ENCODE measurements at places on chromosomes 11 and 22.

DNA sequence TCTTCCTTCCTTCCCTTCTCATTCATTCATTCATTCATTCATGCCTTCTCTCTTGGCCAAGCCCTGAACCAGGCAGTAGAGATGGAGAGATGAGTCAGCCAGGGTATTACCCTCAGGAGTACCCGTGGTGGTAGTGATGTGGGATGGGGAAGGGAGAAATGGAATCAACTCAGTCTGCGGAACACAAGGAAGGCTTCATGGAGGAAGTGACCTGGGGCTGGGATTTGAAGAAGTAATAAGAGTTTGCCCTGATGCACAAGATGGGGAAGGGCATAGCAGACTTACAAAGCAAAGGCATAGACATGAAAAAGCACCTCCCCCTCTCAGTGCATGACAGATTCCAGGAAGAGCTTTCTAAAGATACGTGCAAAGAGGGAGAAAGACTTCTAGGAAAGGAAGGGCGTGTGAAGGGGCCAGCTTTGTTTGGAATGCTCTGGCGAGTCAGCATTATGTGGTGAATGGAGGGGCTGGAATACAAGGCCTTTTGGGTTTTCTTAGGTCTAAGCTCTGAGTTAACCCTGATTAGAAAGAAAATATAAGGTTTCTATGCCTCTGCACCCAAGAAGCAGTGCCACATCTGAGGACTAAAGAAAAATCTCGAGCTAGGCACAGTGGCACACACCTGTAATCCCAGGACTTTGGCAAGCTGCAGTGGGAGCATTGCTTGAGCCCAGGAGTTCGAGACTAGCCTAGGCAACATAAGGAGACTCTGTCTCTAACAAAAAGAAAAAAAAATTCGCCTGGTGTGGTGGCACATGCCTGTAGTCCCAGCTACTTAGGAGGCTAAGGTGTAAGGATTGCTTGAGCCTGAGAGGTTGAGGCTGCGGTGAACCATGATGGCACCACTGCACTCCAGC lies 36.4 kb upstream of the ACER3 start:
- no peak for DNase-seq

- peak; percentile 71 for DNase-seq
Observed at GRCh38 chr11:1832211-1832919, 2.4 kb upstream of the SYT8 start.

GRCh38 chr22:43497956-43498855 lies 86.4 kb downstream of the MPPED1 start:
- DNase-seq = no peak

DNA sequence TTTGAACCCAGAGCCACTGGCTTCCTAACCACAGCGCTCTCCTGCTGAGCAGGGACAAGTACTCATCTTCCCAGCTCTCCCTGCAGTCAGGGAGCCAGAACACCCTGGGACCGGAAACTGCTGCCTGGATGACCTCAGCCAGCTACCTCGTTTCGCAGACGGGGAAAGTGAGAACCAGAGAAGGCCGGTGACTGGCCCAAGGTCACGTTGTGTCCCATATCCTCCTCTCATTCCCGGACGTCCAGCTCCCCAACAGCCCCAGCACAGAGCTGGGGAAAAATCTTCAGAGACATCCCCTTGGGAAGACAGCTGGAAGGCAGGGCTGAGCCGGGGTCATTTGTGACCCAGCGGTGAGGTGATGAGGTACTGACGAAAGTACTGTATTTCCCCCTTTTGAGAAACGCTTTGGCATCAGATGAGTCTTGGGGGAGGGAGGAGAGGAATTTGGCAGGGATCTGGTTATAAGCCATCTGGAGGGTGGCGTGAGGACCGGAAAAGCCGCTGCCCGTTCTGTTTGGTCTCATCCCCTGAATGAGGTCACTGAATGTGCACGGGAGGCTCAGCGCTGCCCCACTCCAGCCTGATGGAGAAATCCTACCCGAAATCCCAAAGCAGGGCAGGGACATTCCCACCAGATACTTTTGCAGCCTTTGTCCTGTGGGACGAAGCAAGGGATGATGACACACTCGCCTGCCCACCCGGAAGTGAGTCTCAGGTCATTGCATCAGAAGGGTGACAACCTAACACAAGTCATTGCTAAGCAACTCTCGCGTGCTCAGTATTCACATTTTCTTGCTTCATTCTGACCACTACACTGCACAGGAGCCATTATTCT lies 41.1 kb downstream of the LIF start:
- peak; percentile 88 for DNase-seq

GRCh38 chr22:37043209-37043827 lies 8.2 kb upstream of the KCTD17 start:
- no peak for DNase-seq

DNA sequence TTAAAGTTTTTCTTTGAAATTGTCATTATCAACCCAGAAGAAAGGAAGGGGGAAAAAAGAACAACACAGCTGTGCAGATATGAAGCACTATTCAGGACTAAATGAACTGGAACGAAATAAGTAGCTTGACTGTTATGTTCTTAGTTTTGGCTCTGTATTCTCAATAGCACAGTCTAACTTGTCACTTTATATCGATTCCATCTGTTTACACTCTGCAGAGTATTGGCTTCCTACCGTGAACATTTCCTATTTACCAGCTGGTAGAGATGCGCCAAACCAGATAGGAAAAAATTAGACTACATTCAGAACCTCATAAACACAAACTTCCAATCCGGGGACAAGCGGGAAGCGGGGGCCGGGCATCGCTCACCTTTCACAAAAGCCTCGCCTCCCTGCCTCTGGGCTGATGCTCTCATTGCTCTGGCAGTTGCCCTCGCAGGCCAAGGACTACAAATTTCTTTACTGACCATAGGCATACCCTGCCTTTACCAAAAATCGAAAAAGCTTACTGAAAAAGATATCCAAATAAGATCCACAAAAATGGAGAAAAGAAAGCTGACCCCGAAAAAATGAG lies 66.2 kb downstream of the EFCAB6 start:
- no peak for DNase-seq

DNA sequence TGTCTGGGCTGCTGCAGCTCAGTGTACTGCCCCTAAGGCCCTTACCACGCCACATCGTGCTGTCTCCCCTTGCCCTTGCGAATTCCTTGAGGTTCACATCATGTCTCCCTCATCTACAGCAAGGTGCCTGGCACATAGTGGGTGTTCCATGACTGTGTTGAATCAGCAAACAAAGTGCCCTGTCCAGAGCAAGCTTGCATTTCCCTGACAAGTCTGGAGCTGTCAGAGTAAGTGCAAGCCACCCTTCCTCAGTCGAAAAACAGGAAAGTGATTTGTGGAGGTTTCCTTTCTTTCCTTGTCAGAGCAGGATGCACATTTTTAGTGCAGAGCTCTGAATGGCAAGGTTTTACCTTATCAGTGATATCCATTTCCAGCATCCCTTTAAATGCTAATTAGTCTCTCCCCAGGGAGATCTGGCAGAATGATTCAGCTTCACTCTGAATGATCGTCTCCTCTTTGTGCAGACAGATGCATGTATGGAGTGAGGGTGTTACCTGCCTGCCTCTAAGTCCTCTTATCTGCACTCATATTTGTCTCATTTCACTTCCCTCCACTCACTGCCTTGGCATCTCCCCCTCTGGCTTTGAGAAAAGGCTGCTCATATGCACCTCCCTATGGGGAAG lies 331.2 kb downstream of the TMEM135 start:
- DNase-seq = no peak

- no peak for DNase-seq
Observed at GRCh38 chr11:71420455-71421241, 27.5 kb downstream of the DHCR7 start.

GRCh38 chr11:134689886-134690285 lies 277.8 kb upstream of the B3GAT1 start:
- no peak for DNase-seq

DNA sequence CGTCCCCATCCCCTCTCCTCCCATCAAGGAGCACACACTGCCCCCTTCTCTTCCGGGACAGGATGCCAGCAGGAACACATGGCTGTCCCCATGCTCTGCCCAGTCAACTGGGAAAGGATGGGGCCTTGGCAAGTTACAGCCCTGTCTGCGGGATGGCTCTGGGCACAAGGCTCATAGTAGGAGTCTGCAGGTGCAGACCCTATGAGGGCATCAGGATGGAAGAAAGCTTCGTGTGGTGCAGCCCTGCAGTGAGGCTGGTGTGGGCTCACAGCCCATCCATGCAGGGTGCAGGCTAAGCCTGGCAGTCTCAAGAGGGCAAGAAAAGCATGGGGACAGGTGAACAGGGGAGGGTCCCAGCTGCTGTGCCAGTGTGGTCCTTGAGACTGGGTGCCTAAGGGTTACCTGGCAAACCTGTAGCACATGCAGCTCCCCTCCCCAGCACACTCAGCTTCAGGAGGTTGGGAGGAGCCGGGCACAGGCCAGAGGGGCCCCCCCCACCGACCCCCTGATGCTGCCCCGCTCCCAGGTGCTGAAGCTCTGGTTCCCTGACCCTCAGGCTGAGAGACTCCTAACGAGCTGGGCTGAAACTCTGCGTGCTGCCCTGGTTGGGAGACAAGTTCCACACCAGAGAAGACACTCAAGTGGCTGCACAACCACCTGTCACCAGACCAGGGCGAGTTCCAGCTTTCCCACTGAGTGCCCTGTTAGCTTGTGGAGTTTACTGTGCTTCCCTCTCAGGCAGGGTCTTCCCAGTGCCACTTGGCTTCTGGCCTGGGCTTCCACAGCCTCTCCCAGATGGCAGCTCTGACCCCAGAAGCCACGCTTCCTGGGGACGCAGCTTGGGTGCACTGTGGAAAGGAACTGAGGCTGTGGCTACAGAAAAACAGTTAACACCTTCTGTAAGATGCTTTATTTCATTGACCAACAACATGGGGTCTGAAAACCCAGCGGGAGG lies 3.3 kb upstream of the SCARF2 start:
- DNase-seq = peak; percentile 53

- no peak for DNase-seq
Observed at GRCh38 chr22:30673136-30673535, 5.5 kb upstream of the DUSP18 start.

DNA sequence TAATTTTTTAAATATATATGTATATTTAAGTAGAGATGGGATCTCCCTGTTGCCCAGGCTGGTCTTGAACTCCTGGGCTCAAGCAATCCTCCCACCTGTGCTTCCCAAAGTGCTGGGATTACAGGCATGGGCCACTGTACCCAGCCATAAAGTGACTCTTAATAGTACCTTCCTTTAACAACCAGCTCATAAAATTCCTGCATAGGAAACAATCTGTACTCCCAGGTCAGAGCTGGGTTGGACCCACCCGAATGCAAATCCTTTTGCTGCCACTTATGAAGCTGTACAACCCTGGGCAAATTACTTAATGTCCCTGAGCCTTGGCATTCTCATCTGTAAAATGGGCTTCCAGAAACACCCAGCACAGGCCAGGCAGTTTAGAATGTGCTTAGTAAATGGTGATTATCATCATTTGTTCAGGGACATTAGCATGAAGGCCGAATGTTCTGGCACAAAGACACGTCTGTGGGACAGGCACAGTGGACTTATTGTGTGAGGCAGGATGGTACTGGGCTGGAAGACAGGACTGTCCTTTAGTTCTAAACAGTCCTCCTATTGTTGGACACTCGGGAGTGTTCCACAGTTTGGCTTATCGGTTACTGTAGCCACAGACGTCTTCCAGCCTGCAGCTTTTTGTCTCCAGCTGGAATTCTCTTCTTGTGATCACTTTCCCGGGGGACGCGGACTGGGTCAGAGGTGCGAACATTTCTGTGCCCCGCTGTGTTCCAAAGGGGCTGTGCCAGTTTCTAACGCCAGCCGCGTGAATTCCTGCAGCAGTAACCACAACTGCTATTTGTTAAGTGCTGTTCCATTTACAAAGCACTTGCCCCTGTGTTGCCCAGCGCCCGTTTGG lies 6.0 kb downstream of the PDXP start:
- no peak for DNase-seq

GRCh38 chr11:72752088-72752914 lies at the start of gene ARAP1:
ARAP1 (minus strand) TSS chr11:72752408; CDS start chr11:72727128, 25,280 bp downstream.
- DNase-seq = peak; percentile 88

- peak; percentile 71 for DNase-seq
Observed at GRCh38 chr22:27108425-27109114, 451.2 kb downstream of the MIAT start.

Data from suprapubic skin (tissue), 4 donors.